ENCODE measurements at places on chromosomes 3 and 15.

- DNase-seq: no peak
Observed at GRCh38 chr3:160999274-160999673, 105.9 kb downstream of the B3GALNT1 start.

- DNase-seq: no peak
Observed at GRCh38 chr15:22962611-22963010, 17.6 kb downstream of the CYFIP1 start.

DNA sequence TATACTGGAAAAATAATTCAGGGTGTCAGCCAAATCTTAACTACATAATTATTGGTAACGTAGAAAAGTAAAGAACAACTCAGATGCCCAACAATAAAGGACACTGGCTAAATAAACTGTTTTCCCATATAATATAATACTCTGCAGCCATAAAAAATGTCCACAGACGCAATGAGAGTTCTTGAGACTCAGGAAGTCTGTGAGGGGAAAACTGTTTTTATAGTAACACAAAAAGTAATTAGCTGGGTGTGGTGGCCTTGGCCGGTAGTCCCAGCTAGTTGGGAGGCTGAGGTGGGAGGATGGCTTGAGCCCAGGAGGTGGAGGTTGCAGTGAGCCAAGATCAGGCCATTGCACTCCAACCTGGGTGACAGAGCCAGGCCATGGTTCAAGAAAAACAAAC is 5.5 kb upstream of the UBR1 start:
- DNase-seq: no peak

GRCh38 chr3:23079976-23080375 is 123.2 kb upstream of the UBE2E2 start:
- DNase-seq: no peak

- DNase-seq: no peak
Observed at GRCh38 chr3:27791956-27792355, 69.8 kb upstream of the EOMES start.

DNA sequence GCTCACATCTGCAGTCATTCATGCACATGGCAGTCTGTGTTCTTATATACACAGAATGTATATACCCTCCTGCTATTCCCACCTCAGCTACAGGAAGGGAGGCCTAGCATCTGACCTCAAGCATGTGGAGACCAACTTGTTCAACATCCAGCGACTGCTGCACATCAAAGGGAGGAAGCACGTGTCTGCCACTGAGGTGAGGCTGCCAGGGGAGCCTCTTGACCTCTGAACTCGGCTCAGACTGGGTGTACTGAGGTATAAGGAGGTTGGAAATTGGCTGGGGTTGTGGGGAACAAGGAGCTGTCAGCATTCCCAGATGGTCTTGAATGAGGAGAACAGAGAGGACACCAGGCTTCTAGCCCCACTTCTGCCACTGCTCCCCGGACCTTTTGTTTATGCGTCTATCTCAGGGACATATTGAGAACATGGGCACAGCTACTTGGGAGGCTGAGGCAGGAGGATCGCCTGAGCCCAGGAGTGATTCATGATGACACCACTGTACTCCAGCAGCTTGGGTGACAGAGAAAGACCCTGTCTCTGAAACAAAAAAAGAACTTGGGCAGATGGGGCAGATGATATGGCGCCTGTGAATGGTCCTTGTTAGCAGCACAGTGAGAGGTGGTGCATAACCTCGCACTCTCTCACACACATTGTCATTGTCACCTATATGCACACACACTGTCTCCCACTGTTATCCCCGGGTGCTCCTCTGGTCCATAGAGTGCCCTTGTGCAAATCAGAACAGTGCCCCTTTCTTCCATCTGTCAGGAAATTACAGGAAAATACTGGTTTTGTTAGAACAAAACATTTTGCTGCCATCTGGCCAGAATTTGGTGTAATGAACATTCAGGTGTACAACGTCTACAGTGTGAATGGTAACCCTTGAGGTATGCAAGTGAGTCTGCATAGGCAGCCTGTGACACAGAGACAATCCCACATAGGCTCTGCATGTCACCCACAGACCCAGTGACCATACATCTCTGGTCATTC is 5.4 kb downstream of the VILL start:
- DNase-seq: no peak
